Subcutaneous adipose tissue (tissue), 4 donors: ENCODE measurements at places on chromosomes 12 and 14. TPM values are rescaled to one million over a fixed set of nuclear protein-coding genes. Genes with fewer than 3 reads are reported as not detected.

Gene TMTC1
- total RNA-seq = 153 TPM

Gene KRT1
- total RNA-seq = not detected

Gene ALKBH1
- 12.1 TPM for total RNA-seq

Gene RTL1
- not detected for total RNA-seq

Gene RNASE7
- total RNA-seq = not detected

Gene EXOC3L4
- not detected for total RNA-seq

Gene TRPV4
- total RNA-seq = 1.1 TPM

Gene SYNE3
- 112 TPM for total RNA-seq

Gene SLC10A1
- total RNA-seq = not detected

Gene BICDL1
- total RNA-seq = not detected

Gene CRIP1
- 10.0 TPM for total RNA-seq

Gene STAT6
- total RNA-seq = 110 TPM

Gene CD163
- total RNA-seq = 469 TPM

Gene KCNJ8
- total RNA-seq = 29.6 TPM
